ENCODE measurements at places on chromosomes 1 and 21.

GRCh38 chr1:107443027-107443426, 302.2 kb downstream of the NTNG1 start:
- DNase-seq = no peak

- DNase-seq = no peak
Observed at GRCh38 chr21:46040707-46041106, 57.2 kb upstream of the COL6A2 start.

DNA sequence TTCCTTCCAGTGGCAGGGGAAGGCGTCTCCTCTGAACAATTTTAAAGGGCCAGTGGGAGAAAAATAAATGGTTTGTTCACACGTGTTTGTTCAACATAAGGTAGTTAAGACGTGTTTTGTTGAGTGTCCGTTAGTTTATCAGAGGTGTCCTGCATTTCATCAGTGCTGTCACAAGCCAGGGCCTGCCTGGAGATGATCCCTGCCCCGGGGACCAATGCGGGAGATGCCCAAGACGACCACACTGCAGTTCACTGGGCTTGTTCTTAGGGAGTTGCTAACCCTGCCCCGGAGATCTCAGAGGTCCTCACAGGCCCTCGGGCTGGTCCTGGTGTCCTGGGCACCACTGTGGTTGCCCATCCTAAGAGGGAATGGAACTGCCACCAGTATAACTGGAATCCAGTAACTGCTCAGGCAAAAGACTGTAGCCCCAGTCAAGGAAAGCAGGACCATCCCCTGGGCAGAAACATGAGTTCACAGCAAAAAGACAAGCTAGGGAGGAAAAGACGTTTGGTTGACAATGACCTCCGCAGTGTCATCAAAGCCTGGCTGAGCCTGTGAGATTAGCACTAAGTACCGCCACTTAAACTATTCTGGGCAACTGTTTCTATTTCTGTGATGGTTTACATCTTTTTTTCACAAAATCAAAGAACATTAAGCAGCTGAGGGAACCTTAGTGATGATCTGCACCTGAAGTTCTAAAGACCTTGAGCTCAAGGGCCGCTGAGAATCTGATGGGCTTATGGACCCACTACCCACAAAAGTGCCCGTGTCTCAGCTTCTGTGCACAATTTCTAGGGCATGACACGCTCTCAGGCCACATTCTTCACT, 44.9 kb upstream of the LIN9 start:
- no peak for DNase-seq

DNA sequence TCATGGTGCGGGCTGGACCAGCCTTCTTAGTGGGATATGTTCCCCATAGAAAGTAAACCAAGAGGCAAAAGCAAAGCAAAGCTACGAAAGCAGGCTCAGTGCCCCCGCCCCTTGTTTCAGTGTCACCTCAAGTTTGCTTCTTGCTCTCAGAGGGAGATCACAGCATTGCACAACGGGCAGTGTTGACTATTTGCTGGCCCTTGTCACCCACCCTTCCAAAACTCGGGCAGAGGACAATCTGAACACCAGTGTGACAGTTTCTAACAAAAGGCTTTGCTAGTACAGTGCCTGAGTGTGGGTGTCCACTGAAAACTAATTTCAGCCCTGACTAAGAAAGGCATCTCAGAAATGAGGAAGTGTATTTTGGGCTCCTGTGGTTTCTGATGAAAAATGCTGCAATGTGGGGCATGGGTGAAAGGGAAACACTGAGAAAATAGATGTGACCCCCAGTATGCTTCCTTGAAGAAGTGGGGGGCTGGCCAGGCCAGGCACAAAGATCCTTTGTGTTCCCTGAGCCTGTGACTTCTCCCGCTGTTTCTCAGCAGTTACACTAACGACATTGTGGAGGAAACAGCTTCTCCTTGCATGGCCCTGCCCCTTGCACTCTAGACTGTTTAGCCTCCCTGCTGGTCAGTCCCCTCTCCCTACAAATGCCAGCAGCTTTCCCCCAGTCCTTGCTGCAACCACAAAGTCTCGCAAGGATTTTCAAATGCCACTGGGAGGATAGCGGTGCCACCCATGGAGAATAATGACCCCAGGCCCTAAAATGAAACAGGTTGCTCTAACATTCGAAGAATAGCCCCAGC, 33.3 kb upstream of the KCNE1 start:
- DNase-seq = no peak

- DNase-seq = no peak
Observed at GRCh38 chr1:218760601-218761570, 412.8 kb upstream of the LYPLAL1 start.

GRCh38 chr21:32044205-32045180, 171.7 kb downstream of the HUNK start:
- DNase-seq = no peak

DNA sequence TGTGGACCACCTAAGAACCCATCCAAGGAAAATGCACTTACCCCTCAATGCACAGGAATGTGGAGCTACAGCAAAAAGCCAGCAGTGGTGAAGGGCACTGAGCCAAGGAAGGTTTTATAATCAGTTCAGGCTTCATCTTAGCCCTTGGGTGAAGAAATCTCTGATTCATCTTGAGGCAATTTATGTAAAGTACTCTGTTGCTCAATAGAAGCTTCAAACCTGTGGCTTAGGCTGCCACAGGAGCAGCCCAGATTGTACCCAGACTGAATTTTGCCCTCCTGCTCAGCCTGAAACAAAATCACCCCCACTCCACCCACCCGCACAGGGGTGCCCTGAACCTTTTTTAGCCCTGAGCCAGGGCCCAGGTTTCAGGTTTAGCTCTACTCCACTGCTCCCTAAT, at the start of gene S100A12:
Gene S100A12 (minus strand): TSS at position 111 of the 400 bp plus-strand sequence. CDS start 1,029 bp downstream, outside the sequence.
- DNase-seq = no peak

DNA sequence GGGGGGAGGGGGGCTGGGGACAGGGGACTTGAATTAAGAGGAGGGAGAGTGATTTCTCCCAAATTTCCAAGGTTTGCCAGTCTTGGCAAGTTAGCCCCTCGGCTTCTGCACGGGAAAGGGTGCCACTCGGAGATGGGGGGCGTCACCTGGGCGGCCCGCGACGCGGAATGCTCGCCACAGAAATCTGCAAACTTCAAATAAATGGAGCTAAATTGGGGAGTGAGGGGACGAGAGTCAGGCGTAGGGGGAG, 885 bp upstream of the SSBP3 start:
- no peak for DNase-seq

GRCh38 chr1:238690415-238690814, 696.0 kb upstream of the CHRM3 start:
- DNase-seq = no peak

DNA sequence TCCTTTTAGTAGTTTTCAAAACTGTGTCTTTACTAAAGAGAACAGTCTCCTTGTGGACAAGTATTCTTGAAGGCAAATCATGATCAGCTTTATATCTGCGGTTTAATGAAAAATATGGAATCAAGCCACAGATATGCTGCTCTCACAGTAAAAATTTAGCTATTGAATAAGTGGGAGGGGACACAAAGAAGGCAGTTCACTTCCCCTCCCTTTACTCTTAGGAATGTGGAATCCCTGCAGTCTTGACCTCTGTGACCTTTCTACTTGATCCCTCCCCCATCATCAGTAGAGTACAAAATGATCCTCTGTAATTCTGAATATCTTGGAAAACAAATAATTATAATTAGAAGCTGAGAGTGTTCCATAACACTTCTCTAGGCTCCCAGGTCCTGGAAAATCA, 136.7 kb upstream of the HOOK1 start:
- no peak for DNase-seq

- DNase-seq = no peak
Observed at GRCh38 chr1:247548092-247548491, 842 bp upstream of the GCSAML start.

DNA sequence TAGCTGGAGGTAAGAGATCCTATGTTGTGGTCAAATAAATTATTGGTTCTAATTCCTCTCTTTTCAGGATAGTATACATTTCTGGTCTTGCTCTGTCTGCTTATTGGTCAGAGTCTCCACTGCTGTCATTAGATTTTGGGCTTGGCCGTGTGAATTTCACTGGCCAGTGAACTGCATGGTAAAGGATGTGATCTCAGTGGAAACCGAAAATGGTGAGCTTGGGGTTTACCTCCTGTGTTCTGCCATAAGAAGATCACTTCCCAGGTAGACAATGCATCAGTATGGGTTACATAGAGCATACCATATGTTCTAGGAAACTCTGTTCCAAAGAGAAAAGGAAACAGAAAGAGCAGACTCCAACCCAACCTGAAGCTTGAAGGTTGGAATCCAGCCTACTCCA, 1123.3 kb upstream of the B3GALT2 start:
- no peak for DNase-seq

- DNase-seq = no peak
Observed at GRCh38 chr1:77756052-77756754, 3.4 kb downstream of the USP33 start.

- no peak for DNase-seq
Observed at GRCh38 chr1:154306151-154306550, 14.7 kb upstream of the AQP10 start.

DNA sequence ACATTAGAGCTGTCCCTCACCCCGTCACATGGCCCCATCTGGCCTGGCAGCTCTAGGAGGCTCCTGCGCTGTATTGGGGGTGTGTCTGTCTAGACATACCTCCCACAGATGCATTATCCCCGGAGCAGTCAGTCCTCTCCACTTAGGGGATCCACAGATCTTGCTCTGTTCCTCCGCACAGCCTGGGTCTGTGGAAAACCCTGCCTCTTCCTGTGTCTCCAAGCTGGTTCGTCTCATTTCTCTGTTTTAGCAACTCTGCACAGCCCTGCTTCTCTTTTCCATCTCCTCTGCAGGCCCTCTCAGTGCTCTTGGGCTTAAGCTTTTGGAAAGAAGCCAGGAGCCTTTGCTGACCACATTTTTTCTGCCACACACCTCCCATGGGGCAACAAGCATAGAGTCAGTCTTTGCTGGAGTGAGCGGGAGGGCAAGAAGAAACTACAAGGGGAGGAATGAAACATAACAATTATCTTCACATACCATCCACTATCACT, 241.5 kb downstream of the FOXD2 start:
- DNase-seq = no peak

DNA sequence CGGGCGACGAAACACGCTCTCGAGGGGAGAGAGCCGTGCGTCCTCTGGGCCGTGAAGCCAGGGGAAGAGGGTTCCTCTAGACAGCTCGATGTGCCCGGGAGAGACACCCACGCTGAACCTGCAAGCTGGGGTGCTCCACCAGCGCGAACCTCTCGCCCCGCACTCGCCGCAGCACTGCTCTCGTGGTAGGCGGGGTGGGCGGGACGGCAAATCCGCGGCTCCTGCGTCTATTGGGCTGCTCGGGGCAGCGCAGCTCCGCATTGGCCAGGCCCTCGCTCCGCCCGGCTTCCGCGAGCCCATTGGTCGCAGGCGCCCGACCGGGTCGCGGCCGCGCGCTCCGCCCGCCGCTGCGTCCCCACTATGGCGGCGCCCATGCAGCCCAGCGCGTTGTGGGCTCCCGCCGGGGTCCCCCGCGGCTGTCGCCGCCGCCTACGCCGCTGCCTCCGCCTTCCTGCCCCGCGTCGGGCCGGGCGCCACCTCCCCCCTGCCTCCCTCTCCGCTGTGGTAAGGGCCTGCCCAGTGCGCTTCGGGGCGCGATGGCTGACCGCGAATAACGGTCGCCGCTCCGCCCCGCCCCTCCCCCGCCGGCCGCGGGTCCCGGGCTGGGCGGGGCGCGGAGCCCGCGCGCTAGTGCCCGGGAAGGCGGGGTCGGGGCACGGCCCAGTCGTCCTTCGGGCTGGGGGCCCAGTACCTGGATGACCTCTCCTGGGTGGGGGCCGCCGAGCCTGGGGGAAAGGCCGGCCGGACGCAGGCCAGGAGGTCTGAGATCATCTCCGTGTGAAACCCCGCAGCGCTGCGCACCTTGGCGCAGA, at the start of gene ST3GAL3:
Gene ST3GAL3 (plus strand): TSS at position 347 of the 812 bp plus-strand sequence. CDS start 28,727 bp downstream, outside the sequence.
- peak; percentile 68 for DNase-seq

DNA sequence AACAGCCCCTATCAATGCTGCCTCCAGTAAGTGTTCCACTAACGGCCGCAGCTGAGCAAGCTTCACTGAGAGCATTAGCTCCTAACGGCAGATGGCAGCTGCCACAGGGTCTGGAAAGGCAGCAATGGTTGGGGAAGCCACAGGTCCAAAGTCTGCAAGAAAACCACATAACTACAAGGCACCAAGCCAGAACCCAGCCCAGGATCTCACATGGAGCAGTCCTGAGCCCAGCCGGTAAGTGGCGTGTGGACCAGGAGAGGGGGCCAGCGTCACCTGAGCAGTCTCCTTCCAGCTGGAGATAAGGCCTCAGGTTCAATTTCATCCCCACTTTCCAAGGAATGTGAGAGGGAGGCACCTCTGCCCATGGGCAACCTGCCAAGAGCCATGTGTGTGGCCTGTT, 13.2 kb downstream of the SYT2 start:
- no peak for DNase-seq

GRCh38 chr1:99685516-99686180, 39.7 kb downstream of the PALMD start:
- DNase-seq = no peak

DNA sequence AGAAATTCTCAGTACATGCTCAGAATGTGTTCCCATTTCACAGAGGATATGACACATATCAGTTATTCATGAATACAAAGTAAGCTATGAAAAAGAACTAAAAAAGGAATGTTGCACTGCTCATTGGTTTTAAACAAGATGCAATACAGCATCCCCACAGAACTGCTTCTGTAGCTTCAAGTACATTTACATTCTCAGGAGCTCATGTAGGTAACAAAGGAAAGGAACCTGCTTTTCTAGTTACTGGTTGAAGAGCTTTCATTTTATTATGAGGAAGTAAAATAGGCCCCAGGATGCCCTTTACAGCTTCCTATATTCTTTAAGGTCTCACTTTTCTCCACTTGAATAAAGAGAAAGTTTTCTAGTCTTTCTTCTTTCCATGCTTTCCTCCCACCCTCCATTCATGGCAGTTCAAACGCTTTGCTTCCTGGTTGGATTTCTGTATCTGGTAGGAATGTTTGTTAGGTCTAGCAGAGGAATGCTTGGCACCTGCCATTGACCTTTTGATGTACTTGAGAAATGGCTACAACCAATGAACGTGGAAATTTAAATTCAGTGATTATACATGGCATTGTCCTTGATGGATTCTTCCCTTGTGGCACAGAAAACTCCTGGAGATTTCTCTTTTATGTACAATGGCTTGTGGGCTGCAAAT, 27.1 kb upstream of the KCNK2 start:
- DNase-seq = no peak

GRCh38 chr1:145824499-145824842, 471 bp downstream of the POLR3C start:
- DNase-seq = no peak

- no peak for DNase-seq
Observed at GRCh38 chr1:43044572-43045361, 86.1 kb upstream of the SLC2A1 start.

GRCh38 chr1:1367315-1367714, 7.7 kb downstream of the AURKAIP1 start:
- no peak for DNase-seq

GRCh38 chr21:45016406-45017038, 57.9 kb upstream of the ADARB1 start:
- no peak for DNase-seq

GRCh38 chr1:228917755-228918154, 182.5 kb downstream of the RHOU start:
- no peak for DNase-seq

GRCh38 chr1:198873696-198874230, 234.9 kb downstream of the PTPRC start:
- DNase-seq = no peak

GRCh38 chr1:168742994-168743650, 14.1 kb upstream of the DPT start:
- no peak for DNase-seq

- no peak for DNase-seq
Observed at GRCh38 chr21:42745511-42746239, 92.3 kb downstream of the PDE9A start.
